Fibroblast of gingiva (primary cell): ENCODE measurements at places on chromosomes 16 and 17.
A peak's percentile ranks its signal among the peaks of the same experiment; 100 is the strongest.

GRCh38 chr16:28526201-28527099 lies 12.3 kb downstream of the NUPR1 start:
- no peak for DNase-seq

DNA sequence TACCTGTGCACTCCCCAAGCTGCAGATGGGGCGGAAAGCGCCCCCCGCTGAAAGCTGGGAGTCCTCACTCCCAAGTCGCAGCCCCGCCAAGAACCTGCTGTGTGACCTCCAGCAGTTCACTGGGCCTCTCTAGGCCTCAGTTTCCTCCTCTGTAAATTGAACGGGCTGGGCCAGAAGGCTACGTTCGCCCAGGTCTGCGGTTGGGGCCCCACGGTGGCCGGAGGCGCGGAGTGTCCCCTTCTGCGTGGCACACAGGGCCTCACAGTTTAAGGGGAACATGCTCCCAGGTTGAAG lies 628 bp downstream of the GALK1 start:
- DNase-seq = no peak

- DNase-seq = no peak
These were observed 717.3 kb downstream of the KCNJ2 start for GRCh38 chr17:70886648-70887047.

GRCh38 chr17:4796552-4796920 lies 572 bp downstream of the PSMB6 start:
- DNase-seq = no peak

DNA sequence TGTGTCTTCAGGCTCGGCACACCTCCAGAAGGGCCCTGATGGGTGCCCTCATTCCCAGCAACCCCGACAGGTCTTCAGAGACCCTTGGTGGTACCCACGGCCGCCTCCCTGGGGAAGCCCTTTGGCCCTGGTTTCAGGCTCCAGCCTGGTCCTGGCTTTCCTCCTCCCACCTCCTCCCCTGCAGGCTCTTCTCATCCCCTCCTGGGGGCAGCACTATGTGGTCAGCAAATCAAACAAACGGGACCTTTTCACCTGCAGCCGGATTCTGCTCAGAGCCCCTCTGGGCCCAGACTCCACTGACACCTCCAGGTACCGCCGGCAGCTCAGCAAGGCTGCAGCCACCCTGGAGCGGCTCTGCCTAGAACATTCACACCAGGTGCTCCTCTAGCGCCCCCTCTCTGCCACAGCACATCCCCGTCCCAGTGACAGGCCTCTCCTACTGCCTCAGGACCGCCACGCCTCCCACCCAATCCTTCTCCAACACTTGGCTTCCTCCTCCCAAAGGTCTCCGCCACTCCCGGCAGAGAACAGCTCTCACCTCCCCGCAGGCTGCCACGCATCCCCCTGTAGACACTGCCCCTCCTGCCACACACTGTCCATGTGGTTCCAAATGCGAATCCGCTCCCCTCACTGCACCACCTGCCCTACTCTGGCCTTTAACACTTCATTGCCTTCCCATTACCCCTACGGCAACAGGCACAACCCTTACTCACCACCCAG lies 12.0 kb downstream of the CORO7 start:
- DNase-seq = no peak

- no peak for DNase-seq
These were observed 17.0 kb downstream of the FLOT2 start for GRCh38 chr17:28880572-28880945.

GRCh38 chr16:53901408-53901807 lies 197.5 kb downstream of the FTO start:
- no peak for DNase-seq

- peak; percentile 33 for DNase-seq
These were observed at the start of gene KRTAP2-4 for GRCh38 chr17:41065829-41066624. KRTAP2-4 (minus strand) TSS chr17:41065879; CDS start chr17:41065845, 34 bp downstream.

DNA sequence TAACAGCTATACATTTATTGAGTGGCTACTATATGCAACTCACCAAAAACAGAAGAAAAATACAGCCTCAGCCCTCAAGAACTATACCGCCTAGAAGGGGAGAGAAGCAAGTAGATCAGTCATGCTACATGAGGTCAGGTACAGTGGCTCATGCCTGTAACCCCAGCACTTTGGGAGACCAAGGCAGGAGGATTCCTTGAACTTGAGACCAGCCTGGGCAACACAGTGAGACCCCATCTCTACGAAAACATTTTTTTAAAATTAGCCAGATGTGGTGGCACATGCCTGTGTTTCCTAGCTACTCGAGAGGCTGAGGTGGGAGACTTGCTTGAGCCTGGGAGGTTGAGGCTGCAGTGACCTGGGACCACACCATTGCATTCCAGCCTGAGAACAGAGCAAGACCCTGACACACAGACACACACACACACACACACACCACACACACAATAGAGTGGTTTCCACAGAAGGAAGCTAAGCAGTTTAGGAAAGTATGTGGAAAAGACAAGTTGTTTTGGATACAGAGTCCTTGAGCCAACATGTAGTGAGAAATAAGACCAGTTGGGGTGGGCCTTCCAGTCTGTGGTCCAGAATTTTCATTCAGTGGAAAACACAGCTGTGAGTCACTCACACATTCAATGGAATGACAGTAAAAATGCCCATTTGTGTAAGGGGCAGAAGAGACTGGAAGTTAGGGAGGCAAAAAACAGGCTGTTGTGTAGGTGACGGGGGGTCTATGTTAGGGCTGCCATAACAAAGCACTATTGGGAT lies 10.7 kb upstream of the SNTB2 start:
- DNase-seq = peak; percentile 71

DNA sequence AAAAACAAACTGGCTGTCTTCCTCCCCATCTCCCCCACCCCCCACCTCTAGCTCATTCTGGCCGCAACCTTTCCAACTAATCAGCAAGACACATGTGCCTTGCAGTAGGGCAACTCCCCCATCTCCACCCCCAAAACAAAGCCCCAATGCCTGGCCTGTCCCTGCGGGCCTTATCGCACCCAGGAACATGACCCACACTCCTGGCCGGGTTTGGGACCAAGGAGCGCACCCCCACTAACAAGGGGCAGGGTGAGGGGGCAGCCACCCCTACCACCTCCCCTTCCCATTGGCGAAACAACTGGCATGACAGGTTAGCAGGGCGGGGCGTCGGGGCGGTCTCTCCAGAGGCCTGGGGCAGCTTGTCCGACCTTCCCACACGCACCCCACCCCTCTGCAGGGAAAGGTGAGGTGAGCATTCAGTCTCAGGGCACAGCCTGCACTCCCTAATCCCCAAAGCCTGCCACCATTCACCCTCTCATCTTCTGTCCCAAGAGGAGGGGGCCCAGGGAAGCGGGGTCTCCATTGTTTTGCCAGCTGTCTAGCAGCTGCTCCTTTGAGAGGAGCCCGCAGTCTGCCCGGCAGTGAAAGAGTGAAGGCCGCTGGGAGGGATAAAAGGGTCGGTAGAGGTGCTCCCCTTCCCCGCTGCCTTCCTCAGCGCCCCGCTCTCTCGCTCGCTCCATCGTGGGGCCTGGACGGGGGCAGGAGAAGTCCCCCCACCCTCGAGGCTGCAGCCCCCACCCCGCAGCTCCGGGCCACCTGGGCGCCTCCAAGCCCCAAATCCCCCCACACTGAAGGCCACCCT lies 765 bp downstream of the MYO18A start:
- DNase-seq = no peak

DNA sequence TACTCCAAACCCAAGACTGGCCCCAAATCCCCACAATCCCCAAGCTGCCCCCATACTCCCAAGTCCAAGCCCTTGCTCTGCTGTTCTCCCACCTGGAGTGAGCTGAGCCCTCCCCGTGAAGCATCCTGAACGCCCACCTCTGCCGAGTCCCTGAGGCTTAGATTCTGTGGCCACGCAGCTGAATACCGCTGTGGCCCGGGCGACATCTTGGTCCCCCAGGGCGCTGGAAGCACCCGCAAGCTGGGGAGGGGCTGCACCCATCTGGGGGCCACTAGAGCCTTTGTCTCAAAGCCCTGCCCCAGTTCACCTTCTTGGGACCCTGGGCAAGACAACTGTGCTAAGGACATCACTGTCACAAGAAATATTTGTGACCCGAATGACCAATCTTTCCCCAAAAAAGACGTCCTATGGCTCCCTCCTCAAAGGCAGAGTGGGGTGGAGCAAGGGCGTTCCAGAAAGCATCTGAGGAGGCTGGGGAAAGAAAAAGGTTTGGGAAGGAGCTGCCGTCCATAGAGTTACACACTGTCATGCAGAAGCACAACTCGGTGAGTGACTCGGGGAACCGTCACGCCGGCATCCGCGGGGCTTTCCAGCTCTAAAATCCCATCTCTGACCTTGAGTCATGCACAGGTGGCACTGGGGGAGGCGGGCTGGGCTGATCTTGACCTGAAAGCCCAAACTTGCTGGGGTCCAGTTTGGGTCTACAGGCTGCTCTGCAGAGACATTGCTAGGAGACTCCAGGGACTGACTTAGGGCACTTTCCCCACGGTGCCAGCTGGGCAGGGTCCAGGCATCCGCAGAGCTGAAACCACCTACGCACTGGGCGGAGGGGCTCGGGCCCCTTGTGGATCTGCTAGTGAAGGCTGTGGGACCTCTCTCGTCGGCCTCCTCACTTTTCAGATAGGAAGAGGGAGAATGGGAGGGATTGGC lies 6.6 kb downstream of the PTX4 start:
- no peak for DNase-seq

DNA sequence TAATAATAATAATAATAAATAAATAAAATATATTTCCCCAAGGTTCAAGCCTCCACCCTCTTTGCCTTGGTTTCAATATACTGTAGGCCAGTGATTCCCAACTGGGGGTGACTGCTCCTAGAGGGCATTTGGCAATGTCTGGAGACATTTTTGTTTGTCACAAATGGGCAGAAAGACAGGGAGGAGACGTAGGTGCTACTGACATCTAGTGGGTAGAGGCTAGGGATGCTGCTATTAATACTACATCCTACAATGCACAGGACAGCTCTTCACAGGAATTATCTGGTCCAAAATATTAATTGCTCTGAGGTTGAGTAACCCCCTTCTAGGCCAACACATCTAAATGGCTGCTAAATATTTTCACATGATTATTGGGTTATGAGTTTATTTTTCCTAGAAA lies 12.8 kb upstream of the PRR14 start:
- peak; percentile 49 for DNase-seq

DNA sequence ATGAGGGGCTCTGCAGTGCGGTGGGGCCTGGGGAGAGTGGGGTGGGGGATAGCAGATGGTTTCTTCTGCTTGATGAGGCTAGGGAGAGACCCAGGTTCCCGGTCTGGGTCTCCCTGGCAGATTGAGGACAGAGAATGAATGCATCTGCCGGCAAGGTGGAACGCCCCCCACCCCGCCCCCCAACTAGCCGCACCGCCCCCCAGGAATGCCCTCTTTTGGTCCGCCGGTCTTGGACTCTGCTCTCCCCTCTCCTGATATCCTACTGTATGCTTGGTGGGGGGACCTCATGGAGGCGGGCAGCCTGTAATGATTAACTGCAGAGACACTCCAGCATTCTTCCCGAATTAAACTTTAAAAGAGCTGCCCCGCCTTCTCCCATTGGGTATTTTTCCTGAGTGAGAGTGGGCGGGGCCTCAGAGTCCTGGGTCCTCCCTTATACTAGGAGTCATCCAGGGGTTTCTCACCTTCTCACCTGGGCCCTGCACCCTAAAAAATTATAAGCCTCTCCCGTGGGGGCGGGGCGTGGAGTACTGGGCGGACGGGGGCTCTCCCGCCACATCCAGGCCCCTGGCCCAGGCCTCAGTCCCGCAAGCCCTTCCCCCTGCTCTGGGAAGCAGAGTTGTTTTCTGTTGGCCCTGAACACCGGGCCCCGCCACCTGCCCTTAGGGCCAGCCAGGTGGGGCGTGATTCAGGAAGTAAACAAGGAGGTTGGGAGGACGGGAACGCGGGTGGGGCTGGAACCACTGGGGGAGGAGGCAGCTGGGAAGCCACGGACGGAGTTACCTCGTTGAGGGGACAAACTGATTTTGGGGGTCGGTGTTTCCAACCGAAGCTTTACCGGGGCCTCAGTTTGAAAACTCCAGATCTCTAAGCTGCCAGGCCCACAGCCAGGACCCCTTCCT lies 1.5 kb downstream of the GRB7 start:
- no peak for DNase-seq

GRCh38 chr17:45020354-45021138 lies 30.9 kb downstream of the DCAKD start:
- DNase-seq = no peak

DNA sequence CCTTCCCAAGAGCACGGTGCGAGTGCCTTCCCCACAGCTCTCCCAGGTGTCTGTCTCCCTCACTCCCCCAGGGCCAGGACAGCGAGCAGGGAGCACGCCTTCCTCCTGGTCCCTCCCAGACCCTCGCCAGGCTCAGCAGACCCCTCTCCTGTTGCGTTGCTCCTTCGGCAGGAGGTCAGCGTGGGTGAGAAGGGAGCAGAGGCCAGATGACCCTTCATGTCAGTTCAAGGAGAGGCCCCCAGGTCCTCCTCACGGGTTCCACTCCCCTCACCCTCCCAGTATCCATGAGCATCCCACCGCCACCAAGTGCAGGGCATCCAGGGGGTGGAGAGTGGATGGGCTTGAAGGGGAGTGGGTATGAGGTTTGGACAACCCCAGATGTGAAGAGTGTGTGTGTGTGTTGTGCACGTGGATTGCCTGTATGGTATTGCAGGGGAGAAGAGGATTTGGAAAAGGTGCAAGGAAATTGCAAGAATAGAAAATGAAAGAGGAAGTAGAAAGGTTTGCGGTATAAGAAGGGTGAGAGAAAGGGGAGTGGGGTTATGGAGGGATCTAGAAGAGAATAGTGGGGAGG lies 17.7 kb downstream of the SGCA start:
- peak; percentile 79 for DNase-seq

GRCh38 chr16:89873109-89873971 lies at the start of gene TCF25:
TCF25 (plus strand) TSS chr16:89873592; CDS start chr16:89873668, 76 bp downstream.
- peak; percentile 78 for DNase-seq

GRCh38 chr17:76272541-76273444 lies 7.6 kb downstream of the UBALD2 start:
- no peak for DNase-seq

- no peak for DNase-seq
These were observed 421 bp downstream of the STAT3 start for GRCh38 chr17:42387661-42388380.

DNA sequence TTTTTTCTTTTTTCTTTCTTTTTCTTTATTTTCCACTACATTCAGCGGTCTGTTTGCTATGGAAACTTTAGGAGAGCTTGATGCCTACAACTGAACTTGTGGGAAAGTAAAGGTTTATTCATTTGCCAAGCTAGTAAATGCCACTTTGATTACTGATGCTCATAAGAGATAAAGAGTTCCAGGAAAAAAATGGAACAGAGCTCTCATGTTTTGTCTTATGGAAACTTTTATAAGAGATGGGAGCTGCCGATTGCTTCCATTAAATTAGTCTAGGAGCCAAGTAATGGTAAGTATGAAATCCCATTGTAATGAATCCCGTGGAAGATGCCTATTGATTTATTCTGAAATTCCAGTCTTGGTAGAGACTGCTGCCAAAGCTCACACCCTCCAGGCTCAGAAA lies 7.1 kb downstream of the ANKFN1 start:
- no peak for DNase-seq
